Activated CD8-positive, alpha-beta memory T cell treated with anti-CD3 and anti-CD28 coated beads, Interleukin-2, amount 50 U/mL, for 48 hours (primary cell): ENCODE measurements at places on chromosomes 4 and X.

GRCh38 chrX:63784346-63784901, 590 bp downstream of the ARHGEF9 start:
- DNase-seq, result no peak

- no peak for DNase-seq
Observed at GRCh38 chr4:102104278-102104677, 241.0 kb downstream of the SLC39A8 start.

DNA sequence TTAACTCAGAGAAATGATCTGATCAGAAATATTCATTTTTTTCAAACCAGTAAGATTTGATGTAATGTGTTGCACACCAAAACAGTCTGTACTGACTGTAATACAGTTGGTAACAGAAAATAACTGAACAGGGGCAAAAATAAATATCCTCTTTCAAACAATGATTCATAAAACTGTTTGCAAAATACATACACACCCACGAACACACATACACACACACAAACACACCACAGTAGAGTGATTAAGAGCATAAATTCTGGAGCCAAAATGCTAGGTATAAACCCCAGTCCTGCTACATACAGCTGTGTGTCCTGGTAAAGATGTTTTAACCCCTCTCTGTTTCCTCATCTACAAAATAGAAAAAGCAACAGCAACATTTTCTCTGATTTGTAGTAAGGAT, 376.6 kb downstream of the PDGFC start:
- DNase-seq, result no peak

DNA sequence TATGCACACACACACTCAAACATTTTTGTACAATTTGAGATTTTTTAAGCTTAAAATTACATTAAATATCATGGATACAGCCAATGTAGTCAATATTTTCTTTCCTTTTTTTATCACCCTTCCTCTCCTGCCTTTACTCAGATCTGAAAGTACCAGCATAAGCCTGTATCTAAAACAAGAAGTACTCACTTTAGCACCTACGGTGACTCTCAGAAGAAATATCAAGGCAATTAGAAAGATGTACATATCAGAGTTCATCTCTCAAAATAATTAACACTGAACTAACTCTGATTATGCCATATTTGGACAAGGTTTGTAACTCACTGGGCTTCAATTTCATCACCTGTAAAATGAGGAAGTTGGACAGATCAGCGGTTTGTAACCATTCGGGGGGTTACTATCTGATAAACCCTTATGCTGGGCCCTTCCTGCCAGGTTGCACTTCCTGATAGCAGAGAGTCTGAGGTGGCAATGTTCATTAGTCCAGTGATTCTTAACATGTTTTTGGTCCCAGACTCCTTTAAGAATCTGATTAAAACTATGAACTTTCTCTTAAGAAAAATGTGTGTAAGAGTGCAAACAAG, 5.7 kb upstream of the GPR174 start:
- no peak for DNase-seq

DNA sequence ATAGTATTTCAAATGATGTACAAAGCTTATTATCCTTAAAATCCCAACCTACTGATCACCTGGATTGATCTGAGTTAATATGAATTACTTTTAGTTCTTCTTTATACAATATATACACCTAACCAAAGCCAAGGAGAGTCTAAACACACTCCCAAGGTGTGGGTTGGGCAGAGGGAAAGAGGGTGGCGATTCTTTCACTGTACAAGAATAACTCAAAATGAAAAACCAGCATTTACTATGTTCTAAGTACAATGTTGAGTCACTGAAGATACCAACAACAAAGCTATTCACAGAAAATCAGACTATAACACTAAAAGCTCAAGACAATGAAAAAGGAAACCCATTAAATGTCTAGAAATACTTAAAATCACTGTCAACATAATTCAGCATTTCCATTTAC, 46.6 kb downstream of the ANKRD17 start:
- DNase-seq, result no peak

DNA sequence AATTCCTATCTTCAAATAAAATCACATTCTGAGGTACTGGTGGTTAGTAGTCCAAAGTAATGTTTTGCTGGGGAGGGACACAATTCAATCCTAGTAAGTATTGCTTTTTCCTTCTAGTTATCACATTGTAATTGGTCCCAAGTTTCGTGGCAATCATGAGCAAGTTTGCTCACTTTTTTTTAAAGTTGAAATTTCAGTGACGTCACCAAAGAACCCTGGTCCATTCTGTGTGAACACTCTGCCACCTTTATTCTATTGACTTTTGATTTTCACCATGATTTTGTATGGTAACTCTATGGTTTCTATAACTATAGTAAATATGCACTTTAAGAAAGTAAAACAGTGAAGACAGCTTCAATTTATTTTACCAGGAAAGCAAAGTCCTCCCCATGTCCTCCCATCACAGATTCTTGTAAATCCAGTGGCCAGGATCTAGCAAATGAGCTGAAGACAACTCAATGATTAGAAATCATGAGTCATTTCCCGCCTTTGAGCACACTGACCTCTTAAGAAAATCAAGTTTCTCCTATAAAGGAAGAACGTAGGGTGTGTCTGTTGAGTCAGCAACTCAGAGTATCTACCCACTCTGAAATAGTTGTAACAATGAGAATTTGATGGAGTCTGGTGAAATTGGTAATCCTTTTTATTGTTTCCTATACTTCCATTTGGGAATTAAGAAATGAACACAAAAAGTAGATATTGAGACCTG, 1306.6 kb upstream of the PABPC4L start:
- DNase-seq, result no peak

- DNase-seq, result peak; percentile 57
Observed at GRCh38 chr4:1403591-1404572, 2.4 kb downstream of the NKX1-1 start.

GRCh38 chr4:168920441-168921065, 89.5 kb downstream of the CBR4 start:
- no peak for DNase-seq

- no peak for DNase-seq
Observed at GRCh38 chr4:85598936-85599335, 124.0 kb downstream of the ARHGAP24 start.

- no peak for DNase-seq
Observed at GRCh38 chr4:11367371-11367770, 61.3 kb downstream of the HS3ST1 start.

DNA sequence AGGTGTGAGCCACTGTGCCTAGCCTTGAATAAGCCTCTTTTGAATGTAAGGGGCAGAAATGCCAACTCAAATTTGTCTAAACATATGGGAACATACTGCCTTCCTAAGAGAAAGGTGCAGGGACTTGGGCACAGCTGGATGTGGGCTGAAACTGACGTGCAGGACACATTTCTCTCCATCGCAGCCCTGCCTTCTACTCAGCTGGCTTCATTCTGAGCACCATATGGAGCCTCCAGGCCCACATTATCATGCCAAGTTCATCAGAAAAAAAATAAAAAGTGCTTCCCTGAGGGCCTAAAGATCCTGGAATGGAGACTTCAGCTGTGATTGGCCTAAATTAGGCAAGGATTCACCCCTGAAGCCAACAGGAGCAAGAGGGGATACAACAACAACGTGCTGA, 386.2 kb downstream of the RAB28 start:
- DNase-seq, result no peak

- peak; percentile 53 for DNase-seq
Observed at GRCh38 chr4:87559090-87559837, 30.1 kb upstream of the SPARCL1 start.
